ENCODE measurements at places on chromosomes 16 and 17. TPM values are rescaled to one million over a fixed set of nuclear protein-coding genes. Genes with fewer than 3 reads are reported as not detected.

The MAF gene
- polyA plus RNA-seq = not detected

The RUNDC3A gene
- not detected for polyA plus RNA-seq

The CCL3 gene
- not detected for polyA plus RNA-seq

The EPN3 gene
- polyA plus RNA-seq = not detected

The SNX20 gene
- 34.4 TPM for polyA plus RNA-seq

The NRN1L gene
- polyA plus RNA-seq = not detected

The TMC8 gene
- 62.5 TPM for polyA plus RNA-seq

The HAP1 gene
- not detected for polyA plus RNA-seq

GRCh38 chr17:80877729-80878303 lies 113.8 kb upstream of the CHMP6 start:
- peak; percentile 24 for DNase-seq

DNA sequence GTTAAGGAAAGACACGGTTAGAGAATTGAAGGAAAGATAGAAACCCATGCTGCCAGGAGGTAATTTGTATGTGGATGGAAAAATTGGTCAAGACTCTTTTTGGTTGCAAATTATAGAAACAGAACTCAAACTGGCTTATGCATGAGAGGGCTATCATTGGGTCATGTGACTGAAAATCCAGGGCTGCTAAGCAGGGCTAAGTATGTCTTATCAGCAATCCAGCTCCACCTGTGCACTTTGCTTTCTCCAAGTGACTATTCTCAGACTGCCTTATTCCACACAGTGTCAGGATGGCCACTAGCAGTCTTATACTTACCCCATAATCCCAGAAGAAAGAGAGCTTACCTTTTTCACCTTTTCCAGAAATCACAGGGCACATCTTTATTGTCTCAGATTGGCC lies 113.5 kb downstream of the CBLN1 start:
- DNase-seq = no peak

DNA sequence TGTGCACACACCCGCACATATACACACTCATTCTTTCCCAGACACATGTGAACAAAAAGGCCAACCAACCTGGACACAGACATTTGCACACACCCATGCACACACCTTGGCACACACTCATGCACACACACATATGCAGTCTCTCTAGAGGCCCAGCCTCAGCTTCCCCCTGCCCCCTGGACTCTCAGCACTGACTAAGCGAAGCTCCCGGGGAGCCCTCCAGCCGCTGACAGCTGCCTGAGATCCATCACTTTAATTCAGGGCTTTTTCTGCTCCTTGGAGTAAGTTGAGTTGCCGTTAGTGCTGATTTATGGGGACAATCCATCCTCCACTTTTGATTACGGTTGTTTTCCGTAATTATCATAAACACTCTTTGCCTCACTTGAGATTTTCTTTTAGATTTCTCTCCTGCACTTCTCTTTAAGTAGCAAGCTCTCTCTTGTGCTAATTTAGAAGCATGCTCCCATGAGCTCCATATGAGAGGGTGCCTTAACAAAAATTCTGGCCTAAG lies 158.6 kb upstream of the CDC42EP4 start:
- no peak for DNase-seq

GRCh38 chr17:8371786-8372185 lies 4.7 kb downstream of the KRABD2 start:
- DNase-seq = no peak

- no peak for DNase-seq
Measured at GRCh38 chr16:56324406-56324805, 100.9 kb downstream of the AMFR start.

GRCh38 chr16:88703486-88704309 lies 2.5 kb downstream of the RNF166 start:
- DNase-seq = peak; percentile 67

DNA sequence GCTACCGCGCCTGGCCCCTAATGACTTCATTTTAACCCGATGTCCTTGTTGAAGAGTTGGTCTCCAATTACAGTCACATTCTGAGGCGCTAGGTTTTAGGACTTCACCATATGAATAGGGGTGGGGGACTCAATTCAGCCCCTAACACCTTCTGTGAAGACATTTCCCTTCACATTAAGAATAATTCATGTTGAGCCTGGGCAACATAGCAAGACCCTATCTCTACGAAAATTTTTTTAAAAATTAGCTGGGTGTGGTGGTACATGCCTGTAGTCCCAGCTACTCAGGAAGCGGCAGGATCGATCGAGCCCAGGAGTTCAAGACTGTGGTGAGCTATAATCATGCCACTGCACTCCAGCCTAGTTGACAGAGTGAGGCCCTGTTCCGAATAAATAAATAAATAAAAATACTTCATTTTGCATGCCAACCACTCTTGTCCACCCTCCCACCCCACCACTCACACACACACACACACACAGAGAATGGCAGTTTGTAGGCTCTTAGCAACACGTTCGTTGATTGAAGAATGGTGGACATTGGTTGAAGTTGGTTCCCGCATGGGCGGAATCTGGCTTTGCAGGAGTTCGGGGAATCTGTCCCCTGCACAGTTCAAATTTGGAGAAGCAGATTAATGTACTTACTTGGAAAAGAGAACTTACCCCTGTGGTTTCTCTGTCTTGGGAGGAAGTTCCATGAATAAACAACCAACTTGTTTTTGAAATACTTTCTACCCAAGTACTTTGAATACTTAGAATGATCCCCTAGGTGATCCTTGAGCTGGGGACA lies 27.8 kb upstream of the TVP23A start:
- no peak for DNase-seq

DNA sequence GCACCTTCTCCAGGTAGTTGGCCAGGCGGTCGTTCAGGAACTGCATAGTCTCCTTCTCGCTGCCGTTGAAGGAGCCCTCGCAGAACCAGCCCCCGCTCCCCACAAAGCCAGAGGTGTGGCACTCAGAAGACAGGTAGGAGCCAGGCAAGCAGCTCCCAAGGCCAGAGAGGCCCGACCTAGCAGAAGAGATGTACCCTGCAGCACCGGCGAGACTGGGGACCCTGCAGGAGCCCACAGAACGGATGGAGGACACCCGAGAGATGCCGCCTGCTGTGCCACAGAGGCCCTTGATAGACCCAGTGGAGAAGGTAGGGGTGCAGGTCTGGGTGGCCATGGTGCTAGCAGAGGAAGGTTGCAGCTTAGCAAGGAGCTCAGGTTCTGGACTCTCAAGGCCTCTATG lies at the start of gene KRT36:
Gene KRT36 (minus strand): TSS at position 380 of the 400 bp plus-strand sequence. CDS start 46 bp downstream, at position 334.
- DNase-seq = no peak

DNA sequence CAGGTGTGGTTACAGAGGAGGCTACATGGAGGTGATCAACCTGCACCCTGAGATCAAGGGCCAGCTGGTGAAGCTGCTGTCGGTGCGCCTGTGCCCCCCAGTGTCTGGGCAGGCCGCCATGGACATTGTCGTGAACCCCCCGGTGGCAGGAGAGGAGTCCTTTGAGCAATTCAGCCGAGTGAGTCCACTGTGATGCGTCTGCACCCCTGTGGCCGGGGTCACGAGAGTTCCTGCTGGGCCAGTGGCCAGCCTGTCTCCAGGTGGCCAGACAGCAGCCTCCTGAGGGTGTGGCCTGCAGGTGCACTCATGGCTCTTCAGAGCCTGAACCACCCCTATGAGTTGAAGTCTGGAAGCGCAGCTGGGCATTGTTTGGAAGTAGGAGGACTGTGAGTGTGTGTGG lies 38.1 kb downstream of the GPT2 start:
- DNase-seq = no peak

- DNase-seq = peak; percentile 78
Measured at GRCh38 chr17:68172461-68172954, 75.3 kb upstream of the AMZ2 start.
